ENCODE measurements at places on chromosomes 5 and 9. TPM values are rescaled to one million over a fixed set of nuclear protein-coding genes. Genes with fewer than 3 reads are reported as not detected.

The ZDHHC12 gene
- 40.7 TPM for total RNA-seq

The TNFSF15 gene
- 0.22 TPM for total RNA-seq

The ESM1 gene
- total RNA-seq, result not detected

The TMOD1 gene
- 1.2 TPM for total RNA-seq

The F2RL2 gene
- total RNA-seq, result not detected

The IRX4 gene
- total RNA-seq, result not detected

DNA sequence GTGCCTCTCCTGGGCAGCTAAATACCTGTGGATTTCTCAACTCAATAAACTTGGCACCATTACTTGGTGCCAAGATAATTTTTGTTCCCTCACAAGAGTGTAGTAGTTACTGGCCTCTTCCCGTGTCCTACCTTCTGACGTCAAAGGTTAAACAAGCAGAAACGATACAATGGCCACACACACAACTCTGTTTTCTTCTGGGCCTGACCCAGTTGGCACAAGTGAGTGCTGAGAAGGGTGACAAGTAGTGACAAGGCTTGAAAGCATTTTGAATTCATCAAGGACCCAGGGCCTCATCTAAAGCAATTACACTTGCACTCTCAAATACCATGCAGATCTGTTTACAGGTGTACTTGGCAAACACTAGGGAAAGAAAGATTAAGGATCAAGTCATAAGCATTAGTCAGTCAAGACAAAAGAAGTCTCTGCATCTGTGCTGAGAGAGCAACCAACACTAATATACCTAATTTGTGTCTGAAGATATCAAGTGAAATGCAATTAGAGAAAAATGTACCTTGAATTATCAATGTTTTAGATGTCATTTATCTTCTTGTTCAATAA lies 30.8 kb downstream of the RASEF start:
- H3K4me1 ChIP-seq, result no peaks in the 10 kb centered on the region
- no peaks in the 10 kb centered on the region for H3K27me3 ChIP-seq
- H3K36me3 ChIP-seq, result no peaks in the 10 kb centered on the region
- DNase-seq, result no peak
- no peak overlapping the region for H3K4me3 ChIP-seq

DNA sequence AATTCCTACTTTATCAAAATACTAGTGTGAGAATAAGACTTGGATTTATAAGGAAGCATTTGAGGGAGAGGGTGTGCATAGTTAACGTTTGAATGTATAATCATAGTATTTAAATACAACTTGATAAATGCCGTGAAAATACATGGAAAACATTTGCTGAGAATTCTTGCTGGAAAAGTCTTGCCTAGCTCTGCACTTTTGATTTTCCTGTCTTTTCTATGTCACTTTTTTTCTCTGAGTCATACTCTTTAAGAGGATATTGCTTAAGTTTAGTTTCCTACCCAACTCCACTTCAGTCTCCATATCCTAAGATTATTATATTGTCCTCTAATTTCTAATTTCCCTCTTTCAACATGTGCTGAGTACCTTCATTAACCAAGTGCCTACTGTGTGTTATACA lies 616.6 kb upstream of the SEMA6A start:
- no peak overlapping the region for H3K27ac ChIP-seq
- no peaks in the 10 kb centered on the region for H3K27me3 ChIP-seq
- no peaks in the 10 kb centered on the region for H3K4me1 ChIP-seq
- no peak overlapping the region for H3K4me3 ChIP-seq
- DNase-seq, result no peak

DNA sequence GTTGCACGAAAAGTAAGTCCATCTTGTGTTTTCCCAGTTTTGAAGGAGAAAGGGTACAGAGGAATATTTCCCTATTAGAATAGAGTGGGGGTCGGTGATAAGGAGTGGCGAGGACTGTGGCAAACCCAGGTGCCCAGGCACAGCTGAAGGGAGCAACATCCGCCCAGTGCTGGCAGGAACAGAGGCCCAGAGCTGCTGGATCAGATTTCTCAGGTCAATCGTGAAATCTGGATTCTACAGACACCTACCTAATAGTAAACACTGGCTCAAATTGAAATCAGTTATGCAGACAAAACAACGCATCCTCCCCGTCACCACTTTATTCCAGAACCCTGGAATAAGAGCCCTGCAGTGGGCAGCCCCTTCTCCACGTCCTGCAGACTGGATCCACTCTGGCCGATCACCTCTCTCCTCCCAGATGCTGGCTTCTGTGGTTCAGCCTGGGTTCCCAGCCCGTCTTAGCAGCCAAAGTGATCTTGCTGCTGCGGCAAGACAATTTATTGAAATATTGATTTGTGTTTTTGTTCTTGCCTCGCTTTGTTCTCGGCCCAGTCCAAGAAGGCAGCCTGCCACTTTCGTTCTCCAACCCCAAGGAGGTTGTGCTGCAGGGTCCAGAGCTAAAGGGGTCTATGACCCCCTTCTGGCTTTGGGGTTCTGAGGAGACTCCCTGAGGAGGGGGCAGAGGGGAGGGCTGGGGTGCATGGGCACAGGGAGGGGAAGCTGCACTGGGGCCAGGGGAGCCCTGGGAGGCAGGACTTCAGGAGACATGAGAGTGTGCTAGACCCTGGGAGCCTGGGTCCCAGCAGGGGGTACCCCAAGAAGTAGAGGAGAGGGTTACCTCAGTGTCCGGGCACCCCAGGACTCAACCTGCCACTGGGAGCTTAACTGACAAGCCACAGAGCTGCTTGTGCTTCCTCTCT lies 103.3 kb downstream of the ZNF354C start:
- H3K4me1 ChIP-seq, result peaks cover 3% of the 10 kb centered on the region
- H3K36me3 ChIP-seq, result no peaks in the 10 kb centered on the region
- H3K4me3 ChIP-seq, result no peak overlapping the region
- no peak for DNase-seq

GRCh38 chr9:99628849-99629620 lies 192.7 kb upstream of the NR4A3 start:
- no peaks in the 10 kb centered on the region for H3K36me3 ChIP-seq
- H3K4me3 ChIP-seq, result no peak overlapping the region
- H3K27me3 ChIP-seq, result no peaks in the 10 kb centered on the region
- H3K4me1 ChIP-seq, result peaks cover 35% of the 10 kb centered on the region
- no peak for DNase-seq

DNA sequence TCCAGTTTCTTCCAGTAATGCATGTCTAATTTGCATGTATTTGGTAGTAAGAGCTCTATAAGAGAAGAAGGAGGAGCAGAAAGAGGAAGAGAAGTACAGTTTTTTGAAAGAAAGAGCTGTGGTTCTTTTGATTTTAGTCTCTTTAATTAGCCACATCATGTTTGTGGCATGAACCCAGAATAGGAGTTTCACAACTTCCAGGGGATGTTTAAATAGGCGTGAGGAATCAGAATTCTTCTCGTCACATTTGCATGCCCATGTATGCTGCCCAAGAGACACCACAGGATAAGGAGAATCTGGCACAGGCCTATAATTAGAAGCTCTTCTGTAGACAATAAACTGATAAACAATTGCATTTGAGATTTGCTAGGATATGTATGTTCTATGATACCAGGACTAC lies 78.7 kb downstream of the GAS1 start:
- H3K4me1 ChIP-seq, result no peaks in the 10 kb centered on the region
- H3K36me3 ChIP-seq, result no peaks in the 10 kb centered on the region
- peaks cover 2% of the 10 kb centered on the region for H3K27me3 ChIP-seq
- H3K4me3 ChIP-seq, result no peak overlapping the region

GRCh38 chr5:154071799-154072413 lies 33.1 kb downstream of the MFAP3 start:
- peaks cover 2% of the 10 kb centered on the region for H3K4me1 ChIP-seq
- no peaks in the 10 kb centered on the region for H3K36me3 ChIP-seq
- no peak for DNase-seq
- peaks cover 14% of the 10 kb centered on the region for H3K27me3 ChIP-seq
- H3K4me3 ChIP-seq, result no peak overlapping the region

- H3K4me1 ChIP-seq, result no peaks in the 10 kb centered on the region
- H3K27ac ChIP-seq, result no peak overlapping the region
- H3K36me3 ChIP-seq, result no peaks in the 10 kb centered on the region
- DNase-seq, result no peak
- H3K4me3 ChIP-seq, result no peak overlapping the region
- peaks cover 12% of the 10 kb centered on the region for H3K27me3 ChIP-seq
These were observed 60.4 kb upstream of the TMED7 start for GRCh38 chr5:115686051-115686737.

GRCh38 chr9:118038713-118039112 lies 334.5 kb downstream of the TLR4 start:
- peaks cover 11% of the 10 kb centered on the region for H3K27me3 ChIP-seq
- H3K4me3 ChIP-seq, result no peak overlapping the region
- DNase-seq, result no peak
- H3K36me3 ChIP-seq, result no peaks in the 10 kb centered on the region

DNA sequence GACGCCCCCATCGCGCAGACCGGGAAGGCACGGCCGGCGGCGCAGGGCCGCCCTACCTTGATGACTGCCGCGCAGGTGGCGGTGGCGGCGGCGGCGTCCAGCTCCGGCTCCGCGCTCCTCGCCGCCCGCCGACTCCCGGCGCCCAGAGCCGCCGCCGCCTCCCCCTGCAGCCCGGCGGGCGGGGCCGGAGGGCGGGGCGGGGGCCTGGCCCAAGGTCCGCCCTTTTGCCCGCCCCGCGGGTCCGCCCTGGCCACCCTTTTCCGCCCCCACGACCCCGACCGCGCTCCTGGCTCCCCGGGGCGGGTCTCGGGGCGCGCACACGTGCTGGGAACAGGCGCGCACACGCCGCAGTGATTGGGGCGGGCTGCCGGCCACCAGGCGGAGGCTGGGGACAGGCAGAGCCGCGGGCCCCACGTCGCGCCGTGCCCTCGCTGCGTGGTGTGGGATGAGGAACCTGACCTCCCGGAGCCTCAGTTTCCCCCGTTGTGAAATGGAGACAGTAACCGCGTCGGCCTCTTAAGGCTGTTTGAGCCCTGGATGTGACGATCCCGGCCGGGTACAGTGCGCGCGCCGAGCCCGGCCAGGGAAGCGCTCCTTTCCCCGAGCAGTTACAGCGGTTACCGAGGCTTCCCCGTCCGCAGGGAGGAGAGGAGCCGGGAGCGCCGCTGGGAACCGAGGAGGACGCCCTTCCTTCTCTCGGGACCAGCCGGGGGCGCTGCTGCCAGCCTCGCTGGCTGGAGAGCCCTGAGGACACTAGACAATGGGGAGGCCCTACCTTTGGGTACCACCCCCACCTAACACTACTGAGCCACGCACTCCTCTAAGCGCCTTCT lies at the start of gene CORO2A:
Gene CORO2A, minus strand, starts transcription at position 135 of the 833 bp plus-strand sequence. CDS start 34,977 bp downstream, outside the sequence.
- H3K4me1 ChIP-seq, result peaks cover 5% of the 10 kb centered on the region
- no peaks in the 10 kb centered on the region for H3K36me3 ChIP-seq
- no peaks in the 10 kb centered on the region for H3K27me3 ChIP-seq
- no peak within 1 kb of the TSS for H3K27ac ChIP-seq
- H3K4me3 ChIP-seq, result peak within 1 kb of the TSS; percentile 88

DNA sequence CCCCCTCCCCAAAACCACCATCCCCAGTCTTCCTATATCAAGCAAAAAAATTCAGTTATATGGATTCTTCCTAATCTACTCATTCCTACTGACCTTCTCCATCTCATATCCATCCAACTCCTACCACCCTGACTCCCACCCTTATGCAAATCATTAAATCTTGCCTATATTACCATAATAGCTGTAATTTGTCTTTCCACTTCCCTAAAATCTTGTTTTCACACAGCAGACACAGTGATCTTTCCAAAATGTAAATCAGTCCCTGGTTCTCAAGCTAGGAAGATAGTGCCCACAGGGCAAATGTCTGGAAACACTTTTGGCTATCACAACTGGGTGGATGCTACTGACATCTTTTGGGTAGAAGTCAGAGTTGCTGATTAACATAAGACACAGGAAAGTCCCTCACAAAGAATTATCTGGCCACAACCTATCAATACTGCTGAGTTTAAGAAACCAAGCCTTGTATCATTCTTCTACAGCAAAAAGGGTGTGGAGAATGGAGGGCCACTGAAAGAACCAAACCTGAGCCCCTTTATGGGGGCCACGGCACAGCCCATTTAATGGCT lies 1.4 kb downstream of the SRA1 start:
- peaks cover 52% of the 10 kb centered on the region for H3K4me1 ChIP-seq
- H3K27me3 ChIP-seq, result no peaks in the 10 kb centered on the region
- no peak for DNase-seq
- H3K4me3 ChIP-seq, result peak overlapping the region; percentile 93

GRCh38 chr5:165185716-165186115 lies 1680.3 kb downstream of the MAT2B start:
- H3K36me3 ChIP-seq, result no peaks in the 10 kb centered on the region
- H3K4me3 ChIP-seq, result no peak overlapping the region
- no peak for DNase-seq
- H3K27ac ChIP-seq, result no peak overlapping the region
- H3K4me1 ChIP-seq, result peaks cover 3% of the 10 kb centered on the region

DNA sequence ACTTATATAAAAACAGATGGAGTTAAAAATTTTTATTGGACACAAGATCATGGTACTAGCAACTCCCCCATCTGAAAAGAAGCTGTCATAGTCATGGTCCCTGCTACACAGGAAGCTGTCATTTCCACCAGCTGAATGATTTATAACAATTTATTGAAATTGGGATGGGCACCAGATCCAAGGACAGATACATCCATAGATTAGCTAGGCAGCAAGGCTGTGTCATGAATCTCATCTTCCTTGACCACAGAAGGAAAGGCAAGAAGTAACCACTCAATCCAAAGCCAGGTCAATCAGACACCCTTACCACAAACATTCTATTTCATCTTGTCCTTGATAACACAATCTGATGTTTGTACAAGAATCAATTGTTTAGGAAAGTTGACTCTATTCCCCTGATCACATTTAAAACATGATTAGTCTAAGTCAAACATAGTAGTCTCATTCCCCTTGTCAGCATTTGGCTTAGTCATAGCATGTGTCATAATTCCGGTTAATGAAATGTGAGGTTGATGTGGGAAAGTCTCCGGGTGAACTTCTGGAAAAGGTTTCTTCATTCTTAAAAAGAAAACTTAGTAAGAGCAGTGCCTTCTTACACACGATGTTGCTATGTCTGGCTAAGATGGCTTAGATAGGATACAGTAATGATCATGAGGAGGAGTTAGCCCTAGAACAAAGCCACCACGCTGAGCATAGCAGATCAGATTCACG lies 462.6 kb upstream of the PAPPA start:
- no peak overlapping the region for H3K27ac ChIP-seq
- no peak for DNase-seq
- no peaks in the 10 kb centered on the region for H3K36me3 ChIP-seq

DNA sequence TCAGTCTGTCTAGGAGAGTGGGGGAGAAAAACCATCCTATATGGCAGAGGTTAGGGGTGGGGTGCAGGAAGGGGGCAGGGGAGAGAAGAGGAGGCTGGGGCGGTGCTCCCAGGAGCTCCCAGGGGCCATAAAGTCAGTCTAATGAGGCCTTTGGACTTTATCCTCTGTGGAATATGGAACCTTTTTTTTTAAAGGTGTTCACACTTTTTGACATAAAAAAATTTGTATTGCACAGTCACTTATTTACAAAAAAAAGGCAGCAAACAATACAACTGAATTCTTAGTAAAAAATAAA lies 51.9 kb upstream of the SYNPO start:
- DNase-seq, result no peak
- no peaks in the 10 kb centered on the region for H3K36me3 ChIP-seq
- no peak overlapping the region for H3K4me3 ChIP-seq
- no peak overlapping the region for H3K27ac ChIP-seq
- H3K4me1 ChIP-seq, result no peaks in the 10 kb centered on the region

- H3K27me3 ChIP-seq, result peaks cover 2% of the 10 kb centered on the region
- H3K36me3 ChIP-seq, result no peaks in the 10 kb centered on the region
- DNase-seq, result no peak
- H3K4me3 ChIP-seq, result no peak overlapping the region
- H3K27ac ChIP-seq, result no peak overlapping the region
- H3K4me1 ChIP-seq, result no peaks in the 10 kb centered on the region
These were observed 21.5 kb upstream of the RFK start for GRCh38 chr9:76415731-76416130.
